ENCODE measurements at places on chromosomes 5 and 9.

- DNase-seq, result peak; percentile 31
Measured at GRCh38 chr5:59067956-59068656, 485.2 kb downstream of the RAB3C start.

GRCh38 chr9:136831002-136831719, 11.1 kb upstream of the AJM1 start:
- DNase-seq, result no peak

DNA sequence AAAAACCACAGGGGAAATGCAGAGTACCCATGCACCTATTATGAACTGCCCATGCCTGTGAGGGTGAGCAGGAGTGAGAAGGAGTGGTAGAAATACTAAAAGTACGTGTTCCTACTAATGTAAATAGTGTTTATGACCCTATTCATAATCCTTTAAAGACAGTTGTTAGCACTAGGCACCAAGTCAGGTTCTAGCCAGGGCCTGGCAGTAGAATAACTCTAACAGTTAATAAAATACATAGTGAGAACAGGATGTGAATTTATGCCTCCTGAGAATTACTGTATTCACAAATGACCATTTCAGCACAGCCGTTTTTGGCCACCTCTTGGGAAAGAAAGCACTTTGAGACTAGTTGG, 103.2 kb upstream of the TARS1 start:
- DNase-seq, result no peak

GRCh38 chr5:75367401-75367800, 30.4 kb downstream of the HMGCR start:
- DNase-seq, result peak; percentile 48

DNA sequence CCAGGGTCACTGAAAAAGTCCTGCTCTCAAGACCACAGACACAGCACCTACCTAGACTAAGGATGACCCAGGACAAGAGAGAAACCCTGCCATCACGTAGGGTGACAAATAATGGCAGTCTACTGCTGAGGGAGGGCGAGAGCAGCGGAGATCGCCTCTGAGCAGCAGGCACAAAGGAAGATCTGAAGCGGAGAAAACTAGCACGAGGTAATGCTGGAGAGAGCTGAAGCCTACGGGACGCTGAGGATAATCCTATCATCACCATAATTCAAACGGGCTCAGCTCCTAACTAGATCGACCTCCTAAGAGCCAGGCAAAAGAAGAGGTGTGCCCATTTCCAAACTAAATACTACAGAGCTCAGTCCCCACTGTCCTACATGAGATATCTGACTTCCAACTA, 41.3 kb downstream of the FBXO10 start:
- no peak for DNase-seq

DNA sequence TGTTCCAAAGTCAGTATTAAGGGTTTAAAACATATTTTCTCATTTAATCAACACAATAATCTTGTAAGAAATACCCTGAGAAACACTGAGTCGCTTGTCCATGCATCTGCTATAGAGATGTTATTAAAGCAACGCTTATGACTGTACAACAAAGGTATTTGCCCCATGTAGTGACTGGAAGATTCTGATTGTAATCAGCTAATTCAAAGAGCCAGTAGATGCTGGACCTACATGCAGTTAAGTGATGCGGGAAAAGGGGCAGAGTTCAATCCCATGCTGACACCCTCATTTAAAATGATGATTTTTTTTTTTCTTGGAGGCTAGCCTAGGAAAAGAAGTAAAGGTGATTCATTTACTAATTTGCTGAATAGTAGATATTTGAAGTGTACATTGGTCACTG, 149.3 kb upstream of the MTAP start:
- peak; percentile 55 for DNase-seq

- DNase-seq, result no peak
Measured at GRCh38 chr5:34996261-34996660, 51.5 kb downstream of the AGXT2 start.

GRCh38 chr5:79191457-79191856, 44.5 kb upstream of the JMY start:
- no peak for DNase-seq

DNA sequence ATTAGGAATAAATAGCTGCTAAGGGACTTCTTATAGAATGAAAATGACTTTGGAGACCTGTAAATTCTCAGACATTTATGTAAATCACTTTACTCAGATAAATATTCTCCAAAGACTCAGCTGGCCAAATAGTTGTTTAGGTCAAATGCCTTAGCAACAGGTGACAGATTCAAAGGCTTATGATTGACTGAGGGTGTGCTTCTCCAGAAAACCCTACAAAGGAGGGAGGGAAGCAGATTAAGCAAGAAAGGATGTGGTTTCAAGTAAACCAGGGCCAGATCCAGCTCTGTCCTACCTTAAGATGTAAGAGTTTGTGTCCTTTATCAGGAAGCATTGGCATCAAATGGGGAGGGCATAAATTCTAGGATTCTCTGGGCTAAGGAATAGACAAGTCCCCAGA, 433.0 kb downstream of the TLE1 start:
- no peak for DNase-seq

GRCh38 chr9:135480071-135480939, 723 bp downstream of the PPP1R26 start:
- DNase-seq, result peak; percentile 42

- no peak for DNase-seq
Measured at GRCh38 chr9:36164989-36165388, 4.2 kb upstream of the CCIN start.

DNA sequence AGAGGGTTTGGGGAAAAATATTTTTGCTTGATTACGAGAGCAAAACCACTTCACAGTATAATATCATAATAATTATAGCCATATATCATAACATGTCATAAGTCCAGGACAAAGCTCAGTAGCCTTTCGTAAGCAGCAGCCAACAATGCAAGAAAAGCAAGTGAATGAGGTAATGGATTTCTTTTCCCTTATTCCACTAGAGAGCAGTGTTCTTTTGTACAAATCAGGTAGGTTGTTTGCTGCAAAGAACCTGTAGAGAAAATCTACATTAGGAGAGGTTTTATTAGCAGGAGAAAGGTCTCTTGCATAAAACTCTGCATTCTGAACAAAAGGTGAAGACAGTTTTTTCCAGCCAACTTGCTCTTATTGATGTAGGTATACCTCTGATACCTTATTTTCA, 1033.4 kb downstream of the TLE4 start:
- DNase-seq, result peak; percentile 47

DNA sequence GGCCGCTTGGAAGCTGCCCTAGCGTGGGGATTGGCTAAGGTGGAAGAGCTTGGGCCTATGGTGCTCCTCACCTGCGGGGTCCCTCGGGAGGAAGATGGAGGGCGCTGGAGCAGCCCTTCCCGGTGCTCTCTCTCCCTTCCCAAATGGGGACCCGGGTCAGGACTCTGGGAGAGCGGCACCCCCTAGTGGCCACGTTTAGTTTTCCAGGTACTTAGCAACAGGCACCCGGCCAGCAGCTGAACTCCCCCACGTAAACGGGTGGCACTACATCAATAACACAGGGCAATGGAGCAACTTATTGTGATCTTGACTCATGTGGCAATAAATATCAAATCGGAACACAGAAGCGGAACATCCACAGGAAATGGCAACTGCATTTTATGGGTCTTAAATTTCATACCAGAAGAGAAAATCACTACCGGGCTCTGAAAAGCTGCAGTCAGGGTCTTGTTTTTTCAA, 316.6 kb downstream of the AGTPBP1 start:
- DNase-seq, result peak; percentile 55

GRCh38 chr5:144583541-144584449, 413.1 kb downstream of the KCTD16 start:
- no peak for DNase-seq

DNA sequence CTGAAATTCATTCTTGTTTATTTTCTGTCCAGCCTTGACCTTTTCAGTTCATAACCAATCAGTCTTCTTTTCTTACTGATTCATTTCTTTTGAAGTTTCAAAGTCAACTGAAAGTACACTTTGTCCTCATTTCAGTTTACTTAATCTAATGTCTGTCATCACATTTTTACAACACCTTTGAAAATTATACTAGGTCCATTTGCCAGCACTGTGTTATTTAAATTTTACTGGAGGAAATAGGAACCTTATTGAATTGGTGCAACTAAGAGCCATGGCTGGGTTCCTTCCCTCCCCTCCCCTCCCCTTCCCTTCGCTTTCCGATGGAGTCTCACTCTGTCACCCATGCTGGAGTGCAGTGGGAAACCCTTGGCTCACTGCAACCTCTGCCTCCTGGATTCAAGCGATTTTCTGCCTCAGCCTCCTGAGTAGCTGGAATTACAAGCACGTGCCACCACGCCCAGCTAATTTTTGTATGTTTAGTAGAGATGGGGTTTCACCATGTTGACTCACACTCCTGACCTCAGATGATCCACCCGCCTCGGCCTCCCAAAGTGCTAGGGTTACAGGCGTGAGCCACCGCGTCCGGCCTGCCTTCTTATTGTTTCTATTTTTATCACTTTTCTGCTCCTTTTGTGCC, 6.3 kb downstream of the RMI1 start:
- DNase-seq, result peak; percentile 35

GRCh38 chr5:3537942-3538341, 57.7 kb upstream of the IRX1 start:
- DNase-seq, result no peak

DNA sequence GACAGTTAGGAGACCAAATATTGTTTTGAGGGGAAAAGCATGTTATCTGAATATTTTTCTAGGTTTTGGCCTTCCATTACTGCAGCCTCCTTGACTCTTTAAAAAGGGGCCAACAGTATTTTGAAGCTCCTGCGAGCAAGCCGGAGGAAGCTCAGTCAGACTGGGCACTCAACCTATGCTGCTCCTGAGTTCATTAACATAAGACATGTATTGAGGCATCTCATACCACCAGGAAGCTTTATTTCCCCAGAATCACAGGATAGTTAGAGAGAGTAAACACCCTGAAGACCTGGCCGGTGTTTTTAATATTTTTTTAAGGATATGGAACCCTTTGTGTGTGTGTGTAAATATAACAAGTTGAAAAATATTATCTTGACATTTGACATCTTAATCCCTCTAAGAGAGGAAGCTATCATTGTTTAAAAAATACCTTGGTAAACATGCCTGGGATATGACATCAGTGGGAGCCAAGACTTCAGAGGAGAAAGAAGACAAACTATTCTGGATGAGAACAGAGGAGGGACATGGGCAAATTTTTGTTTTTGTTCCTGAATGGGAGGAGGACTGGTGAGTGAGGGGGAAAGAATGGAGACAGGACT, 139.3 kb upstream of the SLIT3 start:
- peak; percentile 73 for DNase-seq

- DNase-seq, result no peak
Measured at GRCh38 chr9:32709871-32710270, 73.5 kb upstream of the TMEM215 start.

GRCh38 chr5:179788193-179788854, 5.5 kb upstream of the LTC4S start:
- no peak for DNase-seq

- DNase-seq, result no peak
Measured at GRCh38 chr9:123267481-123268198, 746 bp downstream of the STRBP start.

GRCh38 chr5:109496112-109496511, 86.3 kb upstream of the PJA2 start:
- DNase-seq, result no peak

DNA sequence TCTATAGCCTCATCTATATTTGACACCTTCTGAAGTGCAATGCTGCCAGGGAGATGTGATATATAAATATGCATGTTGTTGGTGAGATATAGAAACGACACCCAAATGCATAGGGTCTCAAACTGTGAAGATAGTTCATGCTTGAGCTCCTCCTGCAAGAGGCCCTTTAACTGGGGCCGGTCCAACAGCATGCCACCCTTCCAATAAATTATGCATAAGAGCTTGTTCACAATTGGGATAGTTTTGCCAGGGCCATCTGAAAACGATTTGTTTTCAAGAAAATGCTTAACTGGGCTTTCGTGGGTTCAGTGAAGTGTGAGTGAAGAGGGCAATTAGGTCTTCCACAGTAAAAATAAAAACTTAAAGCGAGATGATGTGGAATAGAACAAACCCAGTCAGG, 424.2 kb upstream of the WWC1 start:
- no peak for DNase-seq

- no peak for DNase-seq
Measured at GRCh38 chr5:56299212-56299611, 66.1 kb upstream of the ANKRD55 start.

DNA sequence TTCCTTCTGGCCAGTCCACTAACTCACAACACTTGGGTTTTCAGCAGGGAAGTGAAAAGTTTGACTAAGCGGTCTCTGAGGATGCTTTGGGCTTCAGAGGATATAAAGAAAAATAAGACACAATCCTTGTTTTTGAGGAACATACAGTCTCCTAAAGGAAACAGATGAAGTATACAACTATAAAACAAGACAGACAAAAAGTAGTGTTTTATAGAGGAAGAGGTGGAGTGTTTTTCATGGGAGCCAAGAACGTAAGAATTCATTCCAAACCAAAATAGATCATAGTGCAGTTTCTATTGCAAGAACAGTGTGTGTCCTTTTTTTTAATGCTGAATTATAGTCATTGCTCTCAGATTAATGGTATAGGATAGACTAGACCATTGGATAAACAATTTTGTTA, 586.9 kb upstream of the BRINP1 start:
- no peak for DNase-seq

DNA sequence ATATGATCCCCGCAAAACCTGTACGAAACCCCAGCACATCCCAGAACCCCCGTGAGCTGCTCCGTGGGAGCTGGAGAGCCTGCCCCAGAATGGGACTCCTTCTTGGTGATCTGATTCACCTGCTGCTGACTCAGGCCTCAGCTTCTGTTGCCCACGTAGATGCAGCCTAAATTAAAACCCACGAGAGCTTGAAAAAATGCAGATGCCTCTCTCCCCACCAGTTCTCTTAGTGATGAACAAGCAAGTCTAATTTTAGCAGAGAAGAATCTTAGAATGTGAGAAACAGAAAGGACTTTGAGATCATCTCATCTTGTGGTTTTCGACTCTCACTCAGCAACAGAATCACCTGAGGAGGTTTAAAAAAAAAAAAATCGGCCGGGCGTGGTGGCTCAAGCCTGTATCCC, 57.6 kb downstream of the TMOD1 start:
- DNase-seq, result no peak

DNA sequence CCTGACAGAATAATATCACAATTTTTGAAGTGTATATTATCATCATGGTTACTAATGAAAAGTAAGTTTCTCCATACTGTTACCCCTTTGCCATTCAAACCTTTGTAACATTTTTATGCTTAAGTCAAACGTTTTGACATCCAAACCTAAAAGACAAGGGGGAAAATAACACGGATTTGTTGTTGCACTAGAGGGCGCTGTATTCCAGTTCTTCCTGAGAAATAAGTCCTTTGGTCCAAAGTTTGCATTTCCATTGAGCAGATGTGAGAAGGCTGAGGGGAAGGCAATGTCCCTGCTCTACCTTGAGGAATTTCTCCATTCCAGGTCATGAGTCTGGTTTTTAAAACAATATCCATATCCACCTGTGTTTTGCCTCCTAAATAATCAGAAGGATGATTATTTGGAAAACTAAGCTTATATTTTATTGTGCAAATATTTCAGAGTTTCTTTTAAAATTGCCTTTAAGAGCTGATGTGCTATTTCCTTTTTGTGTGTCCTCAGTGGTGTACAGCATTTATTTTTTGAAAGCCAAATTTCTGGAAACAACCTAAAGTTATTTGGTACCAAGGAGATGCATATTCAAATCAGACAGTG, 9.7 kb downstream of the LECT2 start:
- DNase-seq, result peak; percentile 83
